Esophagus squamous epithelium (tissue), 5 donors: ENCODE measurements at places on chromosomes 6 and 20.

DNA sequence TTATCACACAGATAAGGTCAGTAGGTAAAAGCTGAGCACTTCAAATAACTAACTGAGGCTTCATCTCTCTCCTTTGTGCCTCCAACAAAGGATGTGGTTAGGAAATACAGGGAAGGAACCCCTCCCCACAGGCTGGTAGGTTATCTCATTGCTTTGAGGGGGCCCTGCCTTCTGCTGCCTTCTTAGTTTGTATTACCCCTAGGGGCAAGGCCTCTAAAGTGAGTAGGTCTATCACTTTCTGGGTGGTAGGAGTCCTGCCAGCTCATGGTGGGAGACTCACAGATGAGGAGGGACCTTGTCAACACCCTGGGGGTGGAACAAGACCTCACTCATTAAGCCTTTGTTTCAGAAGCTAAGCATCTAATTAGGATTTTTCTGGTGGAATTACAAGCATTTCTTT is 34.6 kb downstream of the EDN1 start:
- DNase-seq, result no peak
- no peaks in the 10 kb centered on the region for H3K36me3 ChIP-seq
- no peaks in the 10 kb centered on the region for H3K27me3 ChIP-seq
- H3K4me3 ChIP-seq, result no peak overlapping the region

GRCh38 chr20:32108814-32109391 is 611 bp upstream of the TM9SF4 start:
- peak overlapping the region; percentile 94 for H3K4me3 ChIP-seq
- no peaks in the 10 kb centered on the region for H3K36me3 ChIP-seq
- H3K27ac ChIP-seq, result peak overlapping the region; percentile 100
- DNase-seq, result no peak
- H3K4me1 ChIP-seq, result peaks cover 43% of the 10 kb centered on the region

GRCh38 chr6:15522427-15522826 is 140.4 kb downstream of the DTNBP1 start:
- no peak for DNase-seq
- H3K36me3 ChIP-seq, result peaks cover 5% of the 10 kb centered on the region
- H3K4me3 ChIP-seq, result no peak overlapping the region
- H3K4me1 ChIP-seq, result peaks cover 8% of the 10 kb centered on the region
- no peaks in the 10 kb centered on the region for H3K27me3 ChIP-seq

GRCh38 chr6:45843848-45844521 is 171.7 kb downstream of the CLIC5 start:
- no peak for DNase-seq
- H3K4me3 ChIP-seq, result no peak overlapping the region

DNA sequence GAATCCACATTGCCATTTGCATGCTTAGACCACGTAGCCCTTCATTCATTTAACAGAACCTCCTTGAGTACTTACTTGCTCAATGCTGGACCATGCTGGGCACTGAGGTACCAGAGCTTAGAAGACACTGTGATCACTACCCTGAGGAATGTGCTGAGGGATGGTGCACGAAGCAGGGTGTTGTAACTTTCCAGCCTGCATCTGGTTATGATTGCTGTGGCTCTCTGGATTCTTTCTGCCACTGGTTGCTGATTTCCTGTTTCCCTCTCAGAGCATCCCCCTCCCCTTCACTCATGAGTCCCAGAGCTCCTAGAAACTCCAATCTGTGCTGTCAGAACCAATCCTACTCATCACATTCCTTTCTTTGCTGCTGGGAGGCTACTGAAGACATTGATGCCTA is 537.4 kb downstream of the PTPRT start:
- no peaks in the 10 kb centered on the region for H3K27me3 ChIP-seq
- H3K4me1 ChIP-seq, result no peaks in the 10 kb centered on the region
- H3K4me3 ChIP-seq, result no peak overlapping the region
- no peak overlapping the region for H3K27ac ChIP-seq
- H3K36me3 ChIP-seq, result no peaks in the 10 kb centered on the region

DNA sequence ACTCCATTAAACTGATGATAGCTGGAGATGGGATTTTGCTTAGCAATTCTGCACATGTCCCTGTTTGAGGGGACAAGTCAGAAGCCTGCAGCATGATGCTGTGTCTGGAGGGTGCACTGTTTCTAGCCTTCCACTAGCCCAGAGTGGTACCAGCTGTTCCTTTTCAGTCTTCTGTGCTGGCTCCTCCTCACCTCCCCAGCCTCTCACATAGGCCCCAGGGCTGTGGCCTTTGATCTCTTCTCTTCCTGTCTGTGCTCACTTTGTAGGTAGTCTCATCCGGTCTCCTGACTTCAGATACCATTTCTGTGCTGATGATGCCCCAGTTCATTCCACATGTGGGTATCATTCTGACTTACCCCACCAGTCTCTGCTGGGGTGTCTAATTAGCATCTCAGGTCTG is 126.3 kb downstream of the HIVEP1 start:
- H3K4me3 ChIP-seq, result no peak overlapping the region
- peak overlapping the region; percentile 2 for H3K27ac ChIP-seq
- H3K27me3 ChIP-seq, result no peaks in the 10 kb centered on the region
- no peaks in the 10 kb centered on the region for H3K36me3 ChIP-seq
- no peak for DNase-seq
- no peaks in the 10 kb centered on the region for H3K4me1 ChIP-seq

GRCh38 chr20:53138454-53139262 is 166.5 kb downstream of the TSHZ2 start:
- no peak for DNase-seq
- no peaks in the 10 kb centered on the region for H3K36me3 ChIP-seq
- H3K27me3 ChIP-seq, result no peaks in the 10 kb centered on the region
- no peak overlapping the region for H3K4me3 ChIP-seq
- no peak overlapping the region for H3K27ac ChIP-seq
- H3K4me1 ChIP-seq, result no peaks in the 10 kb centered on the region

DNA sequence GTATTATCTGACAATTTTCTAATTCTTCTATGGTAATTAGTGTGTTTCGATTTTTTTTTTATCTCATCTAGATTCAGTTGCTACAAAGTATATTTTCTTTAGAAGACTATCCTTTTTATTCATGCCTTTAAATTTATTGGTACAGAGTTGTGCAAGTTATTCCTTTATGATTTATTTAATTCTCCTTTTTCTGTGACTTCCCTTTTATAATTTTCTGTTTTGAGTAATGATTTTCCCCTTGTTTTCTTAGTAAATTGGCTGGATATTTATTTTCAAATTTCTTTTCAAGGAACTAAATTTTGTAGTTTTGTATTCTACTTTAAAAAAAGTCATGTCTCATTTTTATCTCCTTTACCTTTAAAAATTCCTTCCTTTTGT is 2.4 kb upstream of the IL22RA2 start:
- no peaks in the 10 kb centered on the region for H3K27me3 ChIP-seq
- no peak overlapping the region for H3K27ac ChIP-seq
- no peaks in the 10 kb centered on the region for H3K36me3 ChIP-seq
- no peak for DNase-seq
- H3K4me1 ChIP-seq, result peaks cover 6% of the 10 kb centered on the region
- no peak overlapping the region for H3K4me3 ChIP-seq

GRCh38 chr6:135088818-135089809 is 34.5 kb upstream of the HBS1L start:
- no peak overlapping the region for H3K27ac ChIP-seq
- DNase-seq, result no peak
- H3K4me1 ChIP-seq, result no peaks in the 10 kb centered on the region

- no peaks in the 10 kb centered on the region for H3K27me3 ChIP-seq
- no peaks in the 10 kb centered on the region for H3K4me1 ChIP-seq
- no peak overlapping the region for H3K4me3 ChIP-seq
- H3K36me3 ChIP-seq, result peaks cover 28% of the 10 kb centered on the region
- no peak for DNase-seq
These were observed 17.4 kb downstream of the CST7 start for GRCh38 chr20:24966317-24967012.

DNA sequence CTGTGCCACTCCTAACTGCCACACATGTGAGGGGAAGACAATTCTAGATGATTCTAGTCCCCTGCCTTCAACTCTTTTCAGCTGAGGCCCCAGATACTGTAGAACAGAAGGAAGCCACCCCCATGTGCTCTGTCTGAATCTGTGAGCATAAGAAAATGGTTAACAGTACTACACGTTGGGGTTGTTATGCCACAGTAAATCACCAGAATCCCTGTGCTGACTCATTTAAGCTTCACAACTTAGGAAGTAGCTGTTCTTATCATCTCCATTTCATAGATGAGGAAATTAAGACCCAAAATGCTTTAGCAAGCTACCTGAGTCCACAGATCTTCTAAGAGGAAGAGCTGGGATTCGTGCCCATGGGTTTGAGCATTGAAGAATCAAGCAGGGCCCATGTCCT is 27.4 kb upstream of the SCRT2 start:
- no peaks in the 10 kb centered on the region for H3K4me1 ChIP-seq
- no peak for DNase-seq
- H3K4me3 ChIP-seq, result no peak overlapping the region
- no peak overlapping the region for H3K27ac ChIP-seq
- no peaks in the 10 kb centered on the region for H3K36me3 ChIP-seq

- no peaks in the 10 kb centered on the region for H3K27me3 ChIP-seq
- H3K4me1 ChIP-seq, result no peaks in the 10 kb centered on the region
- no peaks in the 10 kb centered on the region for H3K36me3 ChIP-seq
These were observed 179.2 kb downstream of the PKHD1 start for GRCh38 chr6:51908243-51908642.

- H3K36me3 ChIP-seq, result no peaks in the 10 kb centered on the region
- H3K4me1 ChIP-seq, result no peaks in the 10 kb centered on the region
- no peak for DNase-seq
These were observed 23.1 kb upstream of the DNAAF9 start for GRCh38 chr20:3430376-3431069.

DNA sequence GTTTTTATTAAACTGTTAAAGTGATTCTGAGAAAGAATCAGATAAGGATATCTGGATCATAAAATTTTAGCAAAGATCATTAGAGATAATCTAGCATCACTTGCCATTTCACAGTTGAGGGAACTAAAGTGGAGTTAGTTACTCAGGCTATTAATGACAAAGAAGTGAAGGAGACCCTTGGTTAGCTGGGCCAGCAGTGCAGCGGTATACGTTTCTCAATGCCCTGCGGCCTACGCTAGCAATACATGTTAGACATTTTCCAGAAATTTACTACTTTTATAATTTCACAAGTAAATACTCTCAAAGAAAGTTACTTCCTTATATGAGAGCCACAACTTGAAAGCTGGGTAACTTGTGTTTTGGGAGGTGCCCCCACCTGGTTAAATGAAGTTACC is 28.5 kb downstream of the NEDD9 start:
- H3K27ac ChIP-seq, result no peak overlapping the region
- no peak overlapping the region for H3K4me3 ChIP-seq
- H3K4me1 ChIP-seq, result peaks cover 37% of the 10 kb centered on the region
- no peak for DNase-seq
